ENCODE measurements at places on chromosomes 2 and 18.

- DNase-seq, result peak; percentile 46
Observed at GRCh38 chr2:36355151-36355889, at the start of gene CRIM1. Gene CRIM1, plus strand, starts transcription at chr2:36355778. Its CDS starts 515 bp downstream, at chr2:36356293.

GRCh38 chr2:226154610-226155009, 645.0 kb downstream of the IRS1 start:
- no peak for DNase-seq

GRCh38 chr18:59988098-59988706, 88.4 kb downstream of the PMAIP1 start:
- peak; percentile 23 for DNase-seq

GRCh38 chr2:182994228-182994912, 43.9 kb downstream of the NCKAP1 start:
- DNase-seq, result no peak
